ENCODE measurements at places on chromosomes 1 and 21.

GRCh38 chr1:16612332-16613172 is 812 bp downstream of the NBPF1 start:
- peak; percentile 34 for DNase-seq

DNA sequence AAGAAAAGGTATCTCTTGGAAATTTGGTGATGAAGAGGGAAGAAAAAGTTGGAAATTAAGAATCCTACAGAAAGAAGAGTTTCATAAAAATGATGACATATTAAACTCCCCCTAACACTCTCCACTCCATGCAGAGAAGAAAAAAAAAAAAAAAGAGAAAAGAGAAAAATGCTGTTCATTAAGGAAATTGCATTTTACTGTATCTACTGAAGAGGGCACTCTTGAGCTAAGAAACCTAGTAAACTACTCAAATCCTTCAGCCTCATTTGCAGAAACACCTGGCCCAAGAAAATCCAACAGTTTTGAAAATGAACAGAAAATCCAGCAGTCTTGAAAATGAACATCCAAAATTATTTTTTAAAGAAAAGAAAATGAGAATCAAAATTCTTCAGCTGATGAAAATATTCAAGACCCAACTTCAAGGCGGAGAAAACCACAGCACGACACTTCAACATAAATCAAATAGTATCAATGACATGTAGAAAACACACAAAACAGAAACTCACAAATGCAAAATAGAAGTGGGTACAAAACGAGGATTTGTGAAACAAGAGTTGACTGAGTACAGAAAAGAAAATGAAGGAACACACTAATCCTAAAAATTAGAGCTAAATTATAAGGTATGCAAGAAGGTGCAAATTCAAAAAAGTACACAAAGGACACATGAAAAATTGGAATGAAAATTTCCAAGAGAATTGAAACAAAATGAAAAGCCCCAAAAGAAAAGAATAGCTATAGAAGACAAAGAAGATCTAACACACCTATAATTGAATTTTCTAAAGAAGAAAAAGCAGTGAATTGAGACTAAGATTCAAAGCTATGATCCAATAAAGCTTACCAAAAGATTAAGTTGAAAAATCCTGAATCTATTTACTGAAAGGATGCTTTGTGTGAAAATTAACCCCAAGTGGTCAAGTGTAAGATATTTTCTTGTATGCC is 73.2 kb upstream of the DNAJC6 start:
- no peak for DNase-seq

GRCh38 chr1:236206548-236206947 is 64.2 kb downstream of the GPR137B start:
- DNase-seq: no peak

DNA sequence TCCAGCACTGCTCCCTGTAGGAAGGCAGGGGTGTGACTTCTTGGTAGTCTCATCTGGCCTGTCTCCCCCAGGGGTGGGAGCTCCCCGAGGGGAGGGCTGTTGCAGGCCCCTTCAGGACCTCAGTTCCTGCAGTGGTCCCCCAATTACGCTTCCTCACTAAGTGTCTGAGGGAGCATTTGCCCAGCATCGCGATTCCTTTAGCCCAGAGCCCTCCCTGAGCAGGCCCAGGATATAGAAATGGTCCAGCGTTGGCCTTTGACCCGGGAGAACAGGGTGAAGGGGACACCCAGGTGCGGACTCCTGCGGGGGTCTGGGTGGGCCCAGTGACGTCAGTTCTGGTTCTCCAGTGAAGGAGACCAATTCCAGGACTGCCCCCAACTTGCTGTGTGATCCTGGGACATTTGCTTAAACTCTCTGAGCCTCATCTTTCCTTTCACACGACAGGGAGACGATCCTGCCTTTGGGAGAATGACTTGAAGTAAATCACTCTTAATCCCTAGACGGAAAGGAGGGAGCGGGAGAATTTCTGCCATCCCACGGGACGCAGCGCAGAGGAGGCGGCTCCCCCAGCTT is 32.6 kb upstream of the BTG2 start:
- no peak for DNase-seq

DNA sequence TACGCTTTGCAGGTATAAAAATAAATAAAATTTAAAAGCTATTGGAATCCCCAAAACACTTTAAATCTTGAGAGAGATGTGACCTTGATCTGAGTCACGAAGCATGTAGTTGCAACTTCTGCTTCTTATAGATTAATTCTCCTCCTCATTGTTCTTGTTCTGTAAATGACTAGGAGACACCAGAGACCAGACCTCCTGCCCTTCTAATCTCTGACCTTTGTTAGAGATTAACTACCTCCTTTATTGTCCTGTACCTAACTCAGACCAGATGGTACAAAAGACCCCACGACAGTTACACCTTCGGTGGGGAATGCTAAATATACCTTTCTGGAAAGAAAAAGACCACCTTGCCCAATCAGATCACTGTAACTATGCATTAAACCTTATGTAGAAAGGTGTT is 76.9 kb upstream of the NEK2 start:
- no peak for DNase-seq

GRCh38 chr1:55284856-55285255 is 69.7 kb upstream of the USP24 start:
- no peak for DNase-seq

GRCh38 chr1:109996476-109996875 is 11.9 kb downstream of the AHCYL1 start:
- no peak for DNase-seq

DNA sequence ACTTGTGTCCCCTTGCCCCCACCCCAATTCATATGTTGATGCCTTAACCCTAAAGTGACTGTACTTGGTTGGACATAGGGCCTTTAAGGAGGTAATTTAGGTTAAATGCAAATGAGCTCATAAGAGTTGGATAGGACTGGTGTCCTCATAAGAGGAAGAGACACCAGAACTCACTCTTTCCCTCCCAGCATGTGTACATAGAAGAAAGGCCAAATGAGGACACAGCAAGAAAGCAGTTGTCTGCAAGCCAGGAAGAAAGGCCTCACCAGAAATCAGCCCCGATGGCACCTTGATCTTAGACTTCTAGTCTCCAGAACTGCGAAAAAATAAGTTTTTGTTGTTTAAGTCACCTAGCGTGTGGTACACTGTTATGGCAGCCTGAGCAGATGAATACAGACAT is 45.5 kb downstream of the RAB3GAP2 start:
- no peak for DNase-seq

DNA sequence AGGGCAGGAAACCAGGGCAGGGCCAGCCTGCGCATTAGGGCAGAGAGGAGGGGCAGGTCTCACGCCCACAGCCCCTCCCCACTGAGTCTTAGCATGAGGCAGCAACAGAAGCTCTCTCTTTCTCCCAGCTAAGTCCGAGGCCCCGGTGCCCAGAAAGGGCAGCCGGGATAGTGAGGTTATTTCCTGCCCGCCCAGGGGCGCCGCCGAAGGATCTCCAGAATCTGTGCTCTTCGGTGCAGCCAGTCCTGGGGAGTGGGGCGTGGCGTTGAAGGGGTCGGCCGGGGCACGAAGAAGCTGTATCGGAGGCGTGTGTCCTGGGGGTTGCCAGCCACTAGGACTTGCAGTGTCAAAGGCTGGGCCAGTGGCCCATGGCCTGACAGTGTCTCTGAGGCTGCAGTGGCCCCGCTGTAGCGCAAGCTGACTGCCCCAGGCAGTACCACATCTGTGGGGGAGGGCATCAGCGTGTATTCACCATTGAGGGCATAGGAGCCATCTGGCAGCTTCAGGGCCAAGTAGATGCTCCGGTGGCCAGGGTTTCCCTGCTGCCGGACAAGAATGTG is 7.8 kb downstream of the ADAMTS4 start:
- DNase-seq: no peak

DNA sequence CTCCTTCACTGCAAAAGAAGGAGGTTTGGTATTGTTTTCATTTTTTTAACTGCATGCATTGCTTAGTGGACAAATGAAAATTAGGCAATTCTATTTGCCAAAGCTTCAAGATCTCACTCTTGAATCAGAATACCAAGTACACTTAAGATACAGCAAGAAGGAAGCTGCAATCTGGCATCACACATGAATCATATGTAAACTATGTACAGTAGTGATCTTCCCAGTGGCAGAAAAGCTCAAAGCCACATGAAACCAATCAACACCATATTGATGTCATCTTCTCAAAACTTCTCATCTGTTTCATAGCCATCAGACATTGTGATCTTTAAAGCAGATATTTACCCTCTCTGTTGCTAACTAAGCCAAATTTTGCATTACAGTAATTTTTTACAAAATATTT is 550.1 kb downstream of the LTN1 start:
- no peak for DNase-seq

DNA sequence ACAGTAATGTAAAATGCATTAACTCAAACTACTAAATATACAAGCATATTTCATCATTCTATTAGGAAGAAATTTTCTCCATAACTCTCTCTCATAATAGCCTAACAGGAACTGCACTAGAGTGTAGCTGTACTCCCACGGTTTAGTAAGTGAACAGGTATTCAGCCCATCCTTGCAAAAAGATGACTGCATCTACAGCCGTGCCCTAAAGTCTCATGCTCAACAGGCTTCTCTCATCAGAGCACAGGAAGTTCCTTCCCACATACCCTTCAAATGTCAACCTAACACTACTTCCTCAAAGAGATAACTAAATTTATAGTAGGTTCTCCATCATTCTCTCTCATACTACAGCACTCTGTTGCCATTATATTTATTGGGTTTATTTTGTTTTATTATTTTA is 251.6 kb downstream of the AKT3 start:
- peak; percentile 32 for DNase-seq

GRCh38 chr1:22311461-22311860 is 140.2 kb upstream of the ZBTB40 start:
- no peak for DNase-seq

- DNase-seq: no peak
Observed at GRCh38 chr1:207922554-207922953, 11.6 kb upstream of the CD34 start.

DNA sequence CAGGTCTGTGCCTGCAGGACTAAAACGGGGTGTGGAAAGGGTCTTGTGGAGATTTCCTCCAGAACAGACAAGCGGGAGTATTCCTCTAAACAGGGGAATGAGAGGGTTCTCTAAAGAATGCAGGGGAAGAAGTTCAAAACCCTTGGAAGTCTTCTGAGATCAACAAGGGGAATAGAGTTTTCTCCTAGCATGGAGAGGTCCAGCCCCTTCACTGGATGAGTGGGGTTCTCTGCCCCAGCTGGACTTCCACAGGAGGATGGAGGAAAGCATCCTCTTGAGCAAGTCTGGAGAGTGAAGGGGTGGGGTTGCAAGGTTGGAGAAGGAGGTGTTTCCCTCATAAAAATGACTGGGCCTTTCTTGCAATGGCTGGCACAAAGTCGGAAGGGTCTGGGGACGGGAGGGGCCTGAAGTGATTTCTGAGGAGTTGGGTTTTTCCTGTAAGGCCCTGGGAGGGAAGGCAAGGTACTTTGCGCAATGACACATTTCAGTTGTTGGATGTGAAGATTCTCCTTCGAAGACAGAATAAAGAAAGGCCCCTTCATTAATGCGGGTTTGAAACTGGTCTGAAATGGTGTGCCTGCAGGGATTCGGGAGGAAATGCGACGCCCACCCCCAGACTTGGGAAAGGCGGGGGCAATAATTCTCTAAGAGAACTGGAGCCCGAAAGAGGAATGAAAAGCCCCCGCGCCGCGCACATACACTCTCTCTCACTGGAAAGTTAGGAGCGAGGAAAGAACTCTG is 884 bp downstream of the SPATA6 start:
- no peak for DNase-seq

DNA sequence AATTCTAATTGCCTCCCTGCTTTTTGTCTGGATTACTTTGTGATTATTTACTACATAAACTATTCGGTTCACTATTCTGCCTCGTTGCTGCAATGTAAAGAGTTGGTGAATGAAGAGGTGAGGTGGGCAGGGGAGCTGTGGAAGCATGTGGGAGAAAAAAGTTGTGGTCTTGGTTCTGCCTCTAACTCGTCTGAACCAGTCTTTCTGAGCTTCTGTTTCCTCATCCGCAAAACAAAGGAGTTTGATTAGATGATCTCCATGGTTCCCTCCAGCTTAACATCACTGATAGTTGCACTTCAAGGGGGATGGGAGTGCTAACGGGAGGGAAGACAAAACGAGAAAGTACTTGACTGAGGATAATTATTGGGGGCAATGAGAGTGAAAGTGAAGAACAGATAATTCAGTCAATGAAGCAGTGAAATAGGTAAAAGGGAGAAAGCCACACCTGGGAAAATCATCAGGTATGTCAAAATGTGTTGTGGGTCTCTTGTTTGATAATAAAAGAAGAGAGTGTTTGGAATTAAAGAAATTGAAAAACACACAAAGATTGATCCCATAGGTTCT is 26.2 kb upstream of the UHMK1 start:
- DNase-seq: no peak

- no peak for DNase-seq
Observed at GRCh38 chr1:183719289-183719688, 66.2 kb upstream of the APOBEC4 start.

GRCh38 chr1:65924471-65924870 is 131.8 kb downstream of the PDE4B start:
- DNase-seq: no peak

GRCh38 chr1:17274186-17275170 is 25.6 kb downstream of the PADI3 start:
- DNase-seq: no peak

- DNase-seq: peak; percentile 25
Observed at GRCh38 chr1:99685516-99686180, 39.7 kb downstream of the PALMD start.

- DNase-seq: peak; percentile 30
Observed at GRCh38 chr1:161115132-161115711, 2.6 kb downstream of the PFDN2 start.

GRCh38 chr1:87650306-87650705 is 321.6 kb downstream of the LMO4 start:
- DNase-seq: no peak

DNA sequence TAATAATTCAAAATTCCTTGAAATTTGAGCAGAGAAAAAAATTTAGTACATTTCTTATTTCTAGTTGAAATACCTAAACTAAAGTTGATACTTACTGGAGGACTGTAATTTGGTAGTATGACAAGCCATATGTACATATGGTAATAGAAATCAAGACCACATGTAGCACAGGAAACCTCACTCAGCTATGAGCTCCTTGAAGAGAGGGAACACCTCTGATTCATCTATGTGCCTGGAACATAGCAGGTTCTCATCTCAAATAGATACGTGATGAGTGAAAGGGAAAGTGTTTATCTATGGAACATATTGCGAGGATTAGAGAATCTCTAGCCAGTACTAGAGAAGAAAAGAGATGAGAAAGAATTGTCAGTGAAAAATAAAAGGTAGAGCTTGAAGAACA is 47.9 kb upstream of the GNG4 start:
- DNase-seq: no peak

- DNase-seq: no peak
Observed at GRCh38 chr1:95041491-95042165, 31.1 kb downstream of the ALG14 start.

- no peak for DNase-seq
Observed at GRCh38 chr21:30818837-30819610, 6.0 kb upstream of the KRTAP8-1 start.

- no peak for DNase-seq
Observed at GRCh38 chr1:162383516-162383915, 2.0 kb downstream of the C1orf226 start.

DNA sequence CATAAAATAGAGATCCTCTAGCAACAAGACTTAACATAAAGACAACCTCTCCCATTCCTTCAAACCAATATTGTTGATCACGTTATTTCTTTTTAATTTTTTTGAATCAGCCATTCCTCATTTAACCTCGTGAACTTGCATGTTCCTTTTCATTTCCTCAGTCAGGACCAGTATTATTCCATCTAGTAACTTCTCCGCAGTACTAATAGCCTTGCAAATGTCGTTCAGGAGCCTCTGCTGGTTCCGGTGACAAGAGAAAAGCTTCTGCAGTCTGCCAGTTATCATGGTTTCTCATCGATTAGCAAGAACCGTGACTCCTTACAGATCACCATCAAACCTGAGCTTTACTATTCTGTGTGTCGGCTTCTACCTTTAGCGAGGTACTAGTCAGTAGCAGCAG is 3.0 kb downstream of the APP start:
- DNase-seq: no peak
